ENCODE measurements at places on chromosomes 11 and 22.

DNA sequence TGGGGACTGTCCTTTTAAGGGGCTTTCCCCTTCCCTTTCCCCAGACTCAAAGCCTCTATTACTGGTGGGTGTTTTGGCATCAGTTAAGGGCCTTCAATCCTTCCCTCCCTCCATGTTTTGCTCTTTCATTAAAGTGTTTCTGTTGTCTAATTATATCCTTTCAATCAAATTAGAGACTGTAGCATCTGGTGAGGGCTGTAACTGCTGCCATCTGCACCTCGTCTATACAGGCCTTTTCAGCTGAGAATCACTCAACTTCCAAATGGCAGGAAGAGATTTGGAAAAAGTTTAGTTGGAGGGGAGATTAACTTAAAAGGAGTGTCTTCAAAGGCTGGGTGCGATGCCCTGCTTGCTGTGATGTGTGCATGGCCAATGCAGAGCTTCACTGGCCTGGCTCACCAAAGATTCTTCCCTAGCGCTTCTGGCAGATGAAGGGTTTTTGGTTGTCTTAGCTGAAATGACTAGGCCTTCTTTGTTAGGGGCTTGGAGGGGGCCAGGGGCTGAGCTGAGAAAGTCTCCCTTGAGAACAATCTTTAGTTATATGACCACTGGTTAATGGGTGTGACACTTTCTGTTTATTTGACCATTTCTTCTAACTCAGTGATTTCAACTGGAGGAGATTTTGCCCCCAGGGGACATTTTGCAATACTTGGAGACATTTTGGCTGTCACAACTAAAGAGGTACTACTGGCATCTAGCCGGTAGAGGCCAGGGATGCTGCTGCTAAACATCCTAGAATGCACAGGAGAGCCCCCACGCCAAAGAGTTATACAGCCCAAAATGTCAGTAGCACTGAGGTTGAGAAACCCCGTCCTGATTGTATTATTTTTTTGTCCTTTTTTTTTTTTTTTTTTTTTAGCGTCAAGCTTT lies 7.5 kb downstream of the KREMEN1 start:
- peak; percentile 64 for DNase-seq

GRCh38 chr11:30992513-30992849 lies 377.1 kb downstream of the DCDC1 start:
- no peak for DNase-seq

DNA sequence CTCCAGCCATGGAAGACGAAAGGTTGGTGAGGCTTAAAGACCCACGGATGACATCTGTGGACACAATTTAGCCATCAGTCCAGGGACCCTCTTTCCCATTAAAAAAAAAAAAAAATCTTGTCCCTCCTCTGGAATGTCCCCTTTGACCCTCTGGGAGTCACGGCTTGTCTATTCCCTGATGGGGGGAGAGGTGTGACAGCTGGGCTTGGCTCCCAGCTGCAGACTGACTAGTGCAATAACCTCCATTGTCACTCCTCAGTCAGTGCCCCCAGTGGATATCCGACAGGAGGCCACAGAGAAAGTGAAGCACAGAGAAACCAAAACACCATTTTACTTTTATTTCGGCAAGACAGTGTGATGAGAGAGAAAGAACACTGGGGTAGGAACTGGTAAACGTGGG lies 2.7 kb upstream of the VSIG2 start:
- no peak for DNase-seq

- DNase-seq: no peak
These were observed 20.7 kb downstream of the LHFPL7 start for GRCh38 chr22:24925586-24926427.

DNA sequence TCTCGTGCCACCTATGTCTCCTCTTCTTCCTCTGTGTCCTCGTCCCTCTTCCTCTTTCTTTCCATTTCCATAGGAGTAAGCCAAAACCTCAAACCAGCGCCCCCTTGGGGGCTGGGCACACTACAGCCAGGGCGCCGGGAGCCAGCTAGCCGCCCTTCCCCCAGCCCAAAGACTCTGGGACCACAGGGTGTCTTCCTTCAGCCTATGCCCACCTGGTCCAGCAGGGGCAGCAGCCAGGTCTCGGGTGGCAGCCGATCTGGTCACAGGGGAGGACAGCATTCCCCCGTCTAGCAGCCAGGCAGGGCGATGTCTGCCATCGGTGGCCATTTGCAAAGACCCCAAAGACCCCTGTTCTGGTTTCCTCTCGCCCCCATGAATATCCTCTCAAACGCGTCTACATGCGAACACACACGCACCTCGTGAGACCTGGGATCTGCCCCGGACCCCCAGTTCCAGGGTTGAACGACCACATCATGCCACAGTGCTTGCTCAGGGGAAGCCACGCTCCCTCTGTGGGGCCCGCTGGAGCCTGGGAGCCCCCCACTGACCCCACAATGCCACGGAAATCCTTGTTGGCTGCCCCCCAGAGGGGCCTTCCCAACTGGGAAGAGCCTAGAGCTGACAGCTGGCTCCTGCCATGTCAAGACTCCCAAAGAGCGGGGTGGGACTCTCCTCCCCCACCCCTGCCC lies 546.0 kb upstream of the CCDC179 start:
- no peak for DNase-seq

GRCh38 chr11:35133656-35134055 lies 5.3 kb upstream of the CD44 start:
- no peak for DNase-seq

- no peak for DNase-seq
These were observed 79.5 kb upstream of the CRYBB3 start for GRCh38 chr22:25120093-25120561.

DNA sequence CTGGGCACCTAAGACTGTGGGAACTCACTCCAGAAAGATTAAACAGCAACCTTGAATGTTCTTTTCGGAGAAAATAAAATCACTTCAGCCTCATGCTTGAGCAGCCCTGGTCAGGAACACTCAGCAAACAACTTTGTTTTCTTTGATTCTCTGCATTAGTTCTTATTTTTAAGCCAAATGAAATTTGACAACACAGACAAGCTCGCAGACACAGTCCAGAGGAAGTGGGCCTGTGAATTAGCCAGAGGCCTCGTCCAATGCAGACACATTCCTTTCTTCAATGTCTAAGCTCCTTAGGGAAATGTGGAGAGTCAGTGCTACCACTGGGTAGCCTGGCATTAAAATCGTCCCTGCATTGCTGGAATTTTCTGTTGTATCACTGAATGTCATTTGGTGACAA lies 62.9 kb upstream of the CSNK2A3 start:
- peak; percentile 44 for DNase-seq
